ENCODE measurements at places on chromosomes 4 and X.

DNA sequence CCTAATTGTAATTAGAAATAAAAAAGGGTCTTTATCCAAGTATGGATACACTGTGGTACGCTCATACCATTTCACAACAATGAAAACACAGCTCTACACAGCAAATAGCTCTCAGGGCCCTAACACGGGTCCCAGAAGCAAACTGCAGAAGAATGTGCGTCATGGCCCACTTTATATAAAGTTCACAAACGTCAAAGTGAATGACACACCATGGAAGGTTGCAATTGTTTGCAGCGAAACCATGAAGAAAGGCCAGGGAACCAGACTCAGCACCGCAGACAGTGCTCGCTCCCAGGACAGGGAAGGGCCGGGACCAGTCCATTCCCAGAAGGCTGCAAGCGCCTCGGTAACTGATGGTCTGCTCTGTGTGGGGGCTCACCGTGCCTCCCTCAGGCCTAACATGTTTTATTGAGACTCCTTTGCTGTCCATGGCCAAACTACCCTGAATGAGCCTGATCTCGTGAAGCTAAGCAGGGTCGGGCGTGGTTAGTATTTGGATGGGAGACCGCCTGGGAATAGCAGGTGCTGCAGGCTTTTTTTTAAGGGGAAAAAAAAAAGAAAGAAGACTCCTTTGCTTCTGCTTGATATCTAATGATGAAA lies 47.8 kb downstream of the ACOX3 start:
- DNase-seq, result no peak

DNA sequence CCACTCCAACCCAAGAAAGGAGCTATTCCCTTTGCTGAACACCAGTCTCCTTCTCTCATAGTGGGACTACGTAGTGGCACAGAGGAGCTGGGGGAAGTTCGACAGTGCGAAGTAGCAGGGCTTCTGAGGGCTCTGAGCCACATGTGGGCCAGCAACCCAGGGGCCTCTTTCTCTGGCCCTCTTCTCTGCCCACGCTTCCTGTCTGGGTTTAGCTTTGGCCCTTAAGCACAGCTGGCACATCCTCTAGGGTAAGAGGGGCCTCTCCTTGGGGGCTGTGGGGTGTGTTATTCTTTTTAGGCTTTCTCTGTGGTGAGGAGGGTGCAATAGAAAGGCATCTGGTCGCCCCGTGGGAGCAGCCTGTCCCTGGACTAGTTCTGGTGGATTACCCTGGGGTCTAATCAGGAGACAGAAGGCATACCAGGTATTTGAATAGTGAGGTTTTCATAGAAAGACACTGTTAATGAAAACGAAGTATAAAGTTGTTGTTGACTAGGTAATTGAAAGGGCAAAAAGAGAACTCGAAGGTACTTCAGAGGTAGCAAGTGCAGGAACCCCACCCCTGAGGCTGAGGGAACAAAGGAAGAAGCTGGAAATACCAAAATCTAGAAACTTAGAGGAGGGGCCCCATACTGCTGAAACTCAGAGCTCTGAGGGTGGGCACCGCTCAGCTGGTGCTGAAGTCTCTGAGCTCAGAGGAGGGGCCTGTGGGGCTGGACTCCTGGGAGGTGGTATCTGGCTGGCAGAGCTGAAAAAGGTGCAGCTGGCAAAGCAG lies 151.9 kb upstream of the RPS6KA3 start:
- DNase-seq, result no peak

- peak; percentile 38 for DNase-seq
These were observed 37.2 kb upstream of the PPP2R2C start for GRCh38 chr4:6509587-6509986.

DNA sequence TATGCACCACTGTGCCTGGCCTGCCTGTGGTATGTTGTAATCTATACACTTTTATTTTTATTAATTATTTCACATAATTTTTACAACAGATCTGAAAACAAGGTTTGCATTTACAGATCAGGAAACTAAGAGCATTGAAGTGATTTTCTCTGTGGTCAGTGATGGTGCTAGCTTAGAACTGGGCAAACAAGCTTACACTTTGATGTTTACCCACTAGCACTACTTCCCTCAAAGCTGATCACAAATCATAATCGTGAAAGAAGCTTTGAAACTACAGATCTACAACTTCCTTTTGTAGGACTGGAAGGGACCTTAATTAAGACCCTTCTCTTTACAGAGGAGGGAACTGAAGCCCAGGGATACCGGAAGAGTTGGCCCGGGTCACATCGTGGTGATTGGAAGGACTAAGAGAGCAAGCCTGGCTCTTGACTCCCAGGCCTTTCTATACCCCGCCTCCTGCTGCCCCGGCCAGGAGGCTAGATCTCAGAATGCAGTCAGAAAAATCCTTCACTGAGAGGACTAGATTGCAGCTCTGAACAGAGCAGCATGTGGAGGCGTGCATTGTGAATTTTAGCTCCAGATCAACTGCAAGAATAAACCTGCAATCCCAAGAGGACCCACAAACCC lies 93.7 kb upstream of the ZNF827 start:
- no peak for DNase-seq

GRCh38 chrX:37677765-37678164 lies 7.8 kb upstream of the XK start:
- no peak for DNase-seq

DNA sequence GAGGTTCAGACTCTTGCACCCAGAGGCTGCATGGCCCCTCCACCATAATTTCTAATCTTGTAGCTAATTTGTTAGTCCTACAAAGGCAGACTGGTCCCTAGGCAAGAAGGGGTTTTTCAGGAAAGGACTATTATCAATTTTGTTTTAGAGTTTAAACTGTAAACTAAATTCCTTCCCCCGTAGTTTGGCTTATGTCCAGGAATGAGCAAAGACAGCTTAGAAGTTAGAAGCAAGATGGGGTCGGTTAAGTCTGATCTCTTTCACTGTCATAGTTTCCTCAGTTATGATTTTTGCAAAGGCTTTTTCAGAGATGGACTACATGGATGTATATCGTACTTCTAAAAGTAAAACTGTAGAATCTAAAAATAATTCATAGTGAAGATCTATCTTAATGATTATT lies 258.1 kb upstream of the IL1RAPL1 start:
- DNase-seq, result no peak

- DNase-seq, result no peak
These were observed 337.6 kb downstream of the DMD start for GRCh38 chrX:32873786-32874185.

GRCh38 chr4:26425953-26426352 lies 64.3 kb downstream of the CCKAR start:
- no peak for DNase-seq

DNA sequence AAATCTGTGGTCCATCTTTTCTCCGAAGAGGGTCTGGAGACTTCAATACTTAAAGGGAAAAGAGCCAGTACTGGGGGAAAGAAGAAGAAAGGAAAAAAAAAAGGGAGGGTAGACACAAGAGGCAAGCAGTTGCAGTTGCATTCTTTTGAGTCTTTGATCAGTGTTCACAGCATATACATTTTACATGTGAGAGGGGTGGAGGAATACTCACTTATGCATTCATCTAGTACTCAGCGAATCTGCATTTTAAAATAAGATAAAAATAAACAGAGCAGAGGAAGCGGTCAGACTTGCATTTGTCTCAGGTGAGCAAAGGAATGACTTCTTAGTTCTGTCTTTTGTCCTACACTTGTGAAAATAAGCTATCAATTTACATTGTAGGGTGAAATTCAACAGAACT lies 275.6 kb downstream of the SLC7A11 start:
- DNase-seq, result no peak

DNA sequence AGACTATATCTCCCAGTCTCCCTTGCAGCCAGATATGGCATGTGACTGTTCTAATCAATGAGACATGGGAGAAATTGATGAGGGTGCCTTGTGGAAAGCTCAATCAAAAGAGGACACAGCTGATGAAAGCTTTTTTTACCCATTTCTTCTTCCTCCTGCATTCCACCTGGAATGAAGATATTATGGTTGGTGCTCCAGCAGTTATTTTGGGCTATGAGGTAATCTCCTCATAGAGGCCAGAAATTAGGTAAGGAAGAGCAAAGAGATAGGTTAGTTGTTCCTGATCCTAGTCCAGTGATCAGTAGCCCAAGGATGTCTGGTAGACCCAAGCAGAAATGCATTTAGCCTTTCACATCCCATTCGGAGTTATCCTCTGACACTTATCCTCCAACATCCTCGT lies 16.8 kb upstream of the KIAA0232 start:
- no peak for DNase-seq

DNA sequence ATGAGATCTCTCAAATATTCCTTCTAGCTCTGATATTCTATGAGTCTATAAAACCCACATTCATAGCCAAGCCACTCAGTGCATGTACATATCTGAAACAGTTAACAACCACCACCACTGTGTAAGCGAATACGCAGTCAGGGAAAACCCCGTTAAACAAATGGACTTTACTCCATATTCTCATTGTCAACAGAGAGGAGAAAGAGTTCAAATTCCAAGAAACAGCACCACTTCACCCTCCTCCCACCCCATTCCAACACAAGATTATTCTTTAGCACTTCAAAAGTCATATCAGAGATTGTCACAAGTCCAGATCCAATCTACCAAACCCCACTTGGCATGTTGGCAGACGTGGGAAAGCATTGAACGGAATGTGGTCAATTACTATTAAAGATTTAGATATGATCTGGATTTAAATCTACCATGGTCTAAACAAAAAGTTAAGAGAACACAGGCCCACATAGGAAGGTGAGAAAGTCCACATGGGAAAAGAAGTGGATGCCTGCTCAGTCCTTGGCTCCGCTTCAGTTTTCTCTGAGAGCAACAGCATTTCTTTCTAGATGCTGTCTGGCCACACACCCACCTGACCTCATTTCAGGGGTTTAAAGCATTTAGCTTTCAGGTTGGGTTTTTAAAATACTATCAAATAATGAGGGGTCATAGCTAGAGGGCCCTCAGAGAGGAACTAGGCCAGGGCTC lies 39.8 kb upstream of the KLHL13 start:
- DNase-seq, result no peak

GRCh38 chr4:76688619-76689144 lies 209.3 kb downstream of the SOWAHB start:
- DNase-seq, result no peak

DNA sequence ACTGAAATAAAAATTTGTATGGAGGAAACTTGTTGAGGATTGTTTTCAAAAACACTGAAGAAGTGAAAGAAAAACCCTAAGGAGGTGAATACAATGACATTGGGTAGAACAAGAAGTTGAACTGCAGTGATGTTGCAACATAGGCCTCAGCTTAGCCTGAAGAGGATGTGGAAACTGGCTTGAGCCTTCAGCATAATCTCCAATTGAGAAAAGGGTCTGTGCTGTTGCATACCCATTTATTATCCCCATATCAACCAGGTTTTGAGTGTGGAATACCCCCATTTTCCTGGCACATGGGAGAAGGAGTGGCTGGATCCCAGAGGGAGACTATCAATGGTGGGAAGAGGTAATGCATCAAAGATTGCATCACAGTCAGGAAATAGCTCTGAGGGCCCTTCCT lies 695.0 kb upstream of the HS3ST1 start:
- DNase-seq, result no peak

DNA sequence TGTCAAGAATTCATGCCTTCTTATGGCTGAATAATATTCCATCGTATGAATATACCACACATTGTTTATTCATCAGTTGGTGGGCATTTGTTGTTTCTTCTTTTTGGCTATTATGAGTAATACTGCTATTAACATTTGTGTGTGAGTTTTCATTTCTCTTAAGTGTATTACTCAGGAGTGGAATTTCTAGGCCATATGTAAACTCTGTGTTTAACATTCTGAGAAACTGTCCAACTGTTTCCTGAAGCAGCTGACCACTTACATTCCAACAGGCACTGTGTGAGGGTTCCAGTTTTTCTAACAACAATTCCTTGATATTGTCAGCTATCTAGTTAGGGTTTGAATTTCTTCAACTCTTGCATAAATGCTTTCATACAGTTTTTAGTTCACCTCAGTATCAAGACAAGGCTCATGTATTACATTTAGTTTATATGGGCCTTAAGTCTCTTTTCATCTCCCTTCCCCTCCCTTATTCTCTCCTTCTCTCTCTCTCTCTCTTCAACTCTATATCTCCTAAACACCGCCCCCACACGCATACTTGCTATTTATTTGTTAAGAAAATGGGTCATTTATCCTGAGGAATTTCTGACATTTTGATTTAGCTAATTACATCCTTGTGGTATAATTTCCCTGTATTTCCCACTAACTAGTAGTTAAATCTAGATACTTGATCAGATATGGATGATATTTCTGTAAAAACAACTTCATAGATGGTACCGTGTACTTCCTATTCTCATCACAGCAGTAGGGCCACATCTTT lies 77.4 kb downstream of the WDR19 start:
- no peak for DNase-seq

- no peak for DNase-seq
These were observed 326.5 kb downstream of the TEX13C start for GRCh38 chrX:125646195-125646594.

DNA sequence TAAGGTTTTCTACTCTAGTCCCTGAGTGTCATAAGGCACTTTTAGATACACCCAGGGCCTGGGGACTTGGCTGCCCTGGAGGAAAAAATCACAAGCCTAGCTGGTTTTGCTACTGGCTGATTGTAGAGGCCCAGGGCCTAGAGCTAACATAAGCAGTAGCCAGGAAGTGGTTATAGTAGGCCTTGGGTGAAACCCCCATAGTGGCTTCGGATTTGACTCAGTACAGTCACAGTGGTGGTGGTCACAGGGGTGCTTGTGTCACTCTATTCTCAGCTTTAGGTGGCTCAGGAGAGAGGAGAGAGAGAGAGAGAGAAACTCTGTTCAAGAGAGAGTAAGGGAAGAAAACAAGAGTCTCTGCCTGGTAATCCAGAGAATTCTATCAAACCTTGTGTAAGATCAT lies 194.5 kb upstream of the EDA2R start:
- DNase-seq, result no peak

DNA sequence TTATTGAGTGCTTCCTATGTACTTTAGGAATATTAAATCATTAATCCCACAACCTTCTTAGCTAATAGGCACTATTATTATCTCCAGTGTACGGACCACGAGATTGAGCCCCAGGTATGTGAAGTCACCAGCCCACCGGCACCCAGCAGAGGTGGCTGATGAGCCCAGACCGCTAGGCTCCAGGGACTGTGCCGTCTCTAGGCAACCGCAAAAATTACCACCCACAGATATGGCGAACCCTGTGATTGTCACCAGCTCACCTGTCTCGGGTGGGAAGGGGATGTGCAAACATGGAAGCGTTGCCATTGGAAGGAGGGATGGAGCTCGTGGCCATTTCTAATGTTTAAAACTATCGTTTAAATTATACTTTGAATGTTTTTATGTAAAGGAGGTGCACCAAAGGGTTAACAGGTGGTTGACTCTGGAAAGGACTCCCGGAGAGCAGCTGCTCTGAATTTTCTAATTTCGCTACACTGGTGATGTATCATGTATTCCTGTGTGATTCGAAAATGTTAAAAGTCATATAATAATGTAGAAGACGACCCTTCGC lies 21.0 kb upstream of the JAKMIP1 start:
- DNase-seq, result no peak

DNA sequence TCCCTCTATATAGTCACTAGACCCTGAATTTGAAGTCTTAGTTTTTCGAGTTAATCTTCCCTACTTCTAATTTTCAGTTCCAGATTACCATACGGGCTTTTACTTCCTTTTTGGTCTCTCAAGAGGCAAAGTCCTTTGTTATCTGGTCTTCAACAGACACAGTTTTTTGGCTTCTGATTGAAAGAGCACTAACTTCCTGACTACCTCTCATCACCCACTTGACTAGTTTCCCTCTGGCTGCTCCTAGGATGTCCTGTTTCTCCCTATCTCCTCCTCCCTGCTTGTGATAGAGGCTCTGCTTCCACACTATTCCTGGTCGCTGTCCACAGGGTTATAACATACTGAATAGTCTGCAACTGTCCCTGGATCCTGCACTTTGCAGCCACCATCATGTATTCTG lies 16.7 kb upstream of the WDR44 start:
- no peak for DNase-seq

Measured in H54 (cell line).